ENCODE measurements at places on chromosomes 2 and 18. TPM values are rescaled to one million over a fixed set of nuclear protein-coding genes. Genes with fewer than 3 reads are reported as not detected.

RESP18 gene
- total RNA-seq, result not detected

CCBE1 gene
- 2.1 TPM for total RNA-seq

GRCh38 chr2:191646163-191646902, 31.6 kb upstream of the NABP1 start:
- DNase-seq, result no peak

SCN7A gene
- total RNA-seq, result 0.42 TPM

- DNase-seq, result no peak
Observed at GRCh38 chr2:69456950-69457445, 19.8 kb upstream of the NFU1 start.

GRCh38 chr18:364256-364826, 96.5 kb upstream of the THOC1 start:
- no peak for DNase-seq
